ENCODE measurements at places on chromosomes 5 and 9.
A peak's percentile ranks its signal among the peaks of the same experiment; 100 is the strongest.

GRCh38 chr9:89661956-89662717 lies 57.3 kb downstream of the GADD45G start:
- DNase-seq, result no peak

GRCh38 chr9:70081120-70081495 lies 37.5 kb downstream of the MAMDC2 start:
- DNase-seq, result no peak

DNA sequence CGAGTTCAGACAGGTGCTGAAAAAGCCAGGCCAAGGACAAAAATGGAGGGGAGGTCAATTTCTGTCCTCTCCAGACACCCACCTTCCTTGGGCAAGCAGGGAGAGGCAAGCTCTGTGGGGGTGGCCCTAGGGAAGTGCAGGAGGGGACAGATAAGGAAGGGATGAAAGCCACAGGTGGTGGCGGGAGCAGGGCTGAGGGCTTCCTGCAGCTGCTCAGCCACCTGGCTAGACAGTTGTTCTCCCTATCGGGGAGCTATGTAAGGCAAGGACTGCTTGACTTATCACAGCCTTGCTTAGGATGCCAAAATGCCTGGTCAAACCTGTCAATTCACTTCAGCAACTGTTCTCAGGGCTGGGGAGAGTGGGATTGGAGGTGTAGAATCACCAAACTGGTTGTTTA lies 266.1 kb downstream of the ZSWIM6 start:
- DNase-seq, result no peak

GRCh38 chr5:170560938-170561337 lies 57.1 kb downstream of the KCNIP1 start:
- no peak for DNase-seq

- DNase-seq, result no peak
Observed at GRCh38 chr5:18772475-18772874, 1138.2 kb downstream of the TAF11L14 start.

GRCh38 chr9:4684820-4685219 lies 5.5 kb downstream of the CDC37L1 start:
- no peak for DNase-seq

- DNase-seq, result peak; percentile 25
Observed at GRCh38 chr9:99118782-99119466, 14.0 kb downstream of the TGFBR1 start.

DNA sequence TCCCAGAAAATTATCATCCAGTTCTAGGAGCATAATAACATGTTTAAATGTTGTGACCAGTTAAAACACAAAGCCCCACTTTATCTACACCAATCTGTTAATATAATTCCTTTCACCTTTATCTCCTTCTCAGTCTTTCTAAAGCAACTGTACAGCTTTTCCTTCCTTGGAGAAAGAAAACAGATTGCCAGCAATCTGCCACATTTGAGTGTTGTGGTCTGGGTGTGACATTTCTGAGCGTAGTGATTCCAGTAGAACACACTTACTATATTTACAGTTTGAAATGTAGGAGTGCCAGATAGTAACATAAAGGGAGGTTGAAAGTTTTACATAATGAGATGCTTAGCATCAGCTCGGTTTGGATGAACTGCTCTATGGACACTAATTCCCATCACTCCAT lies 76.1 kb downstream of the KCNN2 start:
- DNase-seq, result no peak

DNA sequence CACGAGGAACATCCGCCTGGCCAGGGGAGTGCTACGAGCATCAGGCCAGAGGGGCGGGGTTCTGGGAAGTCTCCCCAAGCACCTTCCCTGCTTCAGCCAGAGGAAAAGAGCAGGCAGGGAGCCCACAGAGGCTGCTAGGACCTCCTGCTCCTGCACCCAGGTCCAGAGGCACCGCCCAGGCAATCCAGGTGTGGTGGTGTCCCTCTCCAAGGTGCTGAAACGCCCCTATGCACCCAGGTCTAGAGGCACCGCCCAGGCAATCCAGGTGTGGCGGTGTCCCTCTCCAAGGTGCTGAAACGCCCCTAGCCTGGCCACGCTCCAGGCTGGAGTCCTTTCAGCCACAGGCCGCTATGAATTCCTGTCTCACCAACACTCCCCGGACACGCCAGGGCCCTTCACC lies 10.7 kb upstream of the UBAC1 start:
- DNase-seq, result no peak
